ENCODE measurements at places on chromosomes 1 and 21. TPM values are rescaled to one million over a fixed set of nuclear protein-coding genes. Genes with fewer than 3 reads are reported as not detected.

The AXDND1 gene
- 3.1 TPM for total RNA-seq

DNA sequence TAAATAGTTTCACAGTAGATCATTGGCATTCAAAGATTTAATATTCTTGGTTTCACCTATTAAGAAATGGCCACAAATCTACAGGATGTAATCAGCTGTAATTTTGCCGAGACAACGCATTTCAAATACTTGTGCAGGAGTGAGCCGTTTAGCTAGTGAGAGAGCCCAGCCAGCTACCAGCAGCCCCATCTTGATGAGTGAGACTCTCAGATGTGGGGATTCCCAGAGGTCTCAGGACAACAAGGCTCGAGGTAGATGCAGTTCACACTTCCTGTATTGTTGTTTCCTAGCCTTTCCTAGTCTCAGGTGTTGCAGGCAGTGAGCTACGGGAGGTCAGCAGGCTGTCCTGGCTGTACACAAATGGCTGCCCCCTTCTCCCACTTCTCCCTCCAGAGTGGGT lies 108.6 kb downstream of the PBX1 start:
- peaks cover 6% of the 10 kb centered on the region for H3K4me1 ChIP-seq
- H3K27ac ChIP-seq, result no peak overlapping the region
- no peak overlapping the region for H3K4me3 ChIP-seq
- DNase-seq, result no peak
- H3K36me3 ChIP-seq, result no peaks in the 10 kb centered on the region

DNA sequence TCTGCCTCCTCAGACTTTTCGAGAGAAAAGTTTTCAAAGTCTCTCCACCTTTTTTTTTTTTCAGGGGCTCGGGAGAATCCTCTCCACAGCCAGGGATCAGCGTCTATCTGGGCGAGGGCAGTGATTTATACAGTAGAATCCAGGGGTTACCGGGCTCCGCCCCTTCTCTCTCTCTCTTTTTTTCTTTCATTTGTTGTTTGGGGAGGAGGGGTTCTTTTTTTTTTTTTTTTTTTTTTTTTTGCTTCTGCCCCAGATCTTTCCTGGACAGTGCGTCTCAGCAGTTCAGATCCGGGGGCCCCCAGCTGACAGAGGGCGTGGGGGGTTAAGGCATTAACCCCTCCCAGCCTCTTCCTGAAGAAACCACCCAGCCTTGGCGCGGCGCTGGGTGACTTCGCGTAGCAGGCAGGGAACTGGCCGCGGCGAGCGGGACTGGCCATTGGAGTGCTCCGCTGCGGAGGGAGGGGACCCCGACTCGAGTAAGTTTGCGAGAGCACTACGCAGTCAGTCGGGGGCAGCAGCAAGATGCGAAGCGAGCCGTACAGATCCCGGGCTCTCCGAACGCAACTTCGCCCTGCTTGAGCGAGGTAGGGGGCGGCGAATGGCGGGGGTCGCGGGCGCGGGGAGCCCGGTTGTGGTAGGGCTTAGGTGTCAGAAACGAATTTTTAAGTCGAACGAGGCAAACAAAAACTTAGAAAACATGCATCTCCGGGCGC lies at the start of gene S1PR1:
Gene S1PR1, plus strand, starts transcription at position 504 of the 713 bp plus-strand sequence. CDS start 1,966 bp downstream, outside the sequence.
- H3K27me3 ChIP-seq, result peaks cover 50% of the 10 kb centered on the region
- H3K4me3 ChIP-seq, result peak within 1 kb of the TSS; percentile 69
- H3K4me1 ChIP-seq, result peaks cover 6% of the 10 kb centered on the region

- peak; percentile 94 for DNase-seq
- H3K4me1 ChIP-seq, result peaks cover 67% of the 10 kb centered on the region
- H3K27ac ChIP-seq, result peak overlapping the region; percentile 96
- no peak overlapping the region for H3K4me3 ChIP-seq
These were observed 8.0 kb upstream of the TNFRSF14 start for GRCh38 chr1:2548068-2548589.

GRCh38 chr1:20051218-20051829 lies 18.7 kb upstream of the PLA2G5 start:
- no peak overlapping the region for H3K27ac ChIP-seq
- H3K27me3 ChIP-seq, result no peaks in the 10 kb centered on the region
- H3K36me3 ChIP-seq, result no peaks in the 10 kb centered on the region
- H3K4me3 ChIP-seq, result no peak overlapping the region
